ENCODE measurements at places on chromosomes 2 and 18.

- DNase-seq, result no peak
Observed at GRCh38 chr2:145851730-145852129, 1331.8 kb upstream of the ZEB2 start.

DNA sequence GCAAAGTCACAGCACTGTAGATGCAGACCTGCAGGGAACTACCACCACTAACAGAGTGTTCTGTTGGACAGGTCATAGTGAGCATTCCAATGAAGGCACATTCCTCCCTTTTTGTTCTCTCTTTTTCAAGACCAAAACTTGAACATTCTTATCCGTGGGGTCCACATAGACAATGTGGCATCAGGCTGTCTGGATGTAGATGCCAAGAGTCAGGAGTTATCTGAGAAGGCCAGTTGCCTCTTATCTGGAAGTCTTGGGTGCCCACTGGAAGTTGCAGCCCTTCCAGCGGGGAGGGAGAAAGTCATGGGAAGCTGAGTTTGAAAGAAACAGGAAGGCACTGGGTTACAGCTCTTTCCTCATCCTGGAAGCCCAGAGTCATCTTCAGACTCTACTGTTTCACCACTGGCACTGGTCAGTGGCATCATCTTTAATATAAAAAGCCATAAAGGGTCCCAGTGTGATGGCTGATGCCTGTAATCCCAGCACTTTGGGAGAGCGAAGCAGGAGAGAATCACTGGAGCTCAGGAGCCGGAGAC, 61.4 kb downstream of the FAM161A start:
- DNase-seq, result no peak

DNA sequence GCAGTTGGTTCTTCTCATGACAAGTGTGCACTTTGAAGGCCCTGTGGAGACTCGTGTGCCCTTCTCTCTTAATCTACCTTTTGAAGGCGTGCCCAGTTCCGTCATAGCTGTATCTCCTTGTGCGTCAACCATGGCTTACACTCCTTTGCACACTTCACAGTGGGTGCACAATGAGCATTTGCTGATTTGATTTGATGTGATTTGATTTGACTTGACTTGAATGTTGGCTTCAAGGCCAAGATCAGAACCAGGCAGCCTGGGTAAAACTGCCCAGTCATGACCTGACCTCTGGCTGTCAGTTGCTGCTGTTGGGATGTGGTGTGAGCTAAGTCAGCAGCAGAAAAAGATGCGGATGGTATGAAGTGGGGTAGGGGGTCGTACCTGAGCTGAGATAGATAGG, 670.3 kb upstream of the HS6ST1 start:
- DNase-seq, result no peak

DNA sequence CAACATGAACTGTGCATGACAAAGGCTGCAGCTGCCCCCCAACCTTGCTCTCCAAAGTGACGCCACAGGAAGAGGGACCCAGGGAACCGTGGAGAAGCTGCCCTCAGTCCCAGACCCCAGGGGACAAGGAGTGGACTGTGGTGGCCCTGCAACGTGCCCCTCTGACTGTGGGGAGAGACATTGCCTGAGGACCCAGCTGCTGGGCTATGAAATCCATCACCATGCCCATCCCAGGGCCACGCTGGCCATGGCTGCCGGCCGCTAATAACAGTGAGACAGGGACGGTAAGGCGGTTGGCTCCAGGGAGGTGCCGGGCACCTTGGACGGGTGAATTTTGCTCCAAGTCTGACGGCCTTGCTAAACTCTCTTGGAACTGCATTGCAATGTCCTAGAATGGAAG, 211.3 kb upstream of the HDAC4 start:
- DNase-seq, result no peak

- no peak for DNase-seq
Observed at GRCh38 chr2:238728330-238729260, 119.3 kb upstream of the TWIST2 start.

- DNase-seq, result no peak
Observed at GRCh38 chr2:104462731-104463130, 391.2 kb upstream of the POU3F3 start.

- DNase-seq, result no peak
Observed at GRCh38 chr2:13611939-13612338, 895.2 kb downstream of the TRIB2 start.

DNA sequence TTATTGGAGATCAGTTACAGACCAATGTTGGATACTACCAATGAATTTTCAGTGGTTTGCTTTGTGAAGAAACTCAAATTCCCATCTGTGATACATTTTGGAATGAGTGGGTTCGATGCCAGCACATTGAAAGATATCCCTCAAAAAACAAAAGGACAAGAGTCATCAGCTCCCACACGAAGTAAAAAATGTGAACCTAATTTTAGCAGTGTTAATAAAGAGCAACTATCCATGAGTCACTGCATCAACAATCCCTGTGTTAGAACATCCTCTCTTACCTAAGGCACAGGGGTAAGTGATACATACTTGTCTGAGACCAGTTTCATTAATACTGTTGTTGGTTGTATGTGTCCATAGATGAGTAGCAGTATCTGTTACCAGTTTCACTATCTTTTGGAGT, 551.8 kb upstream of the SOX11 start:
- no peak for DNase-seq

DNA sequence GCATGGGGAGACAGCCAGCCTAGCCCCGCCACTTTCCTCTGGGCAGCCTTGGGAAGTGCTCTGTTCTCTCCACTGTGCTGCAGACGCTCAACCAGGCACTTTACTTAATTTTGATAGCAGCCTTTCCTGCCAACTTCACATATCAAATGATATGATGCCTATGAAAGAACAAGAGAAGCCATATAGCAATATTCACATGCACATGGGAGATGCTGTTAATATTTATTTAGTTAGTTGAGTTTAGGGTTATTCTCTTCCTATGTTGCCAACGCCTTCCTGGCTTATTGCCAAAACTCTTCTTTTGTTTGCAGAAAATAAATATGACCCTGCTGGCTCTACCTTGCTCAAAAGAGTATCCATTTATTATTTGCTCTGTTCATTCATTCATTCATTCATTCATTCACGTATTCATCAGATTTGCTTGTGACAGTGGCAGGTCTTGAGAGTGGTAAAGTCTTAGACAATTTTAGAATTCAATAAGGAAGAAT, 99.3 kb downstream of the GATA6 start:
- no peak for DNase-seq

DNA sequence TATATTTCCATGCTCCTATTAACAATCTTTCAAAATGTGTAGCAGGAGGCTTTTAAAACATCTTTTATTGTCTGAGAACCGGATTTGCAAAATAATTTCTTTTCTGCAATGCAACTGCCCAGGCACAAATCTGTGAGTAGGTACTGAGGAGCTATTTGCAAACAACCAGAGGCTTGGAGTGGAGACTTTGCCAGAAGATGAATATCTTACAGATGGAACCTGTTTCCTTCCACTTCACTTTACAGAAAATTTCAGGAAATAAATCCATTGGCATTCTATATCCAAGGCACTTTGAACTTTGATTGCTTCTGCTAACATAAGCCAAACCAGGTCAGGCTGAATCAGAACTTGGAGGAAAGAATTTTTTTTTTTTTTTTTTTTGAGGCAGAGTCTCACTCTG, 237.4 kb upstream of the REV1 start:
- no peak for DNase-seq

- DNase-seq, result no peak
Observed at GRCh38 chr2:156907806-156908205, 349.7 kb upstream of the GALNT5 start.

DNA sequence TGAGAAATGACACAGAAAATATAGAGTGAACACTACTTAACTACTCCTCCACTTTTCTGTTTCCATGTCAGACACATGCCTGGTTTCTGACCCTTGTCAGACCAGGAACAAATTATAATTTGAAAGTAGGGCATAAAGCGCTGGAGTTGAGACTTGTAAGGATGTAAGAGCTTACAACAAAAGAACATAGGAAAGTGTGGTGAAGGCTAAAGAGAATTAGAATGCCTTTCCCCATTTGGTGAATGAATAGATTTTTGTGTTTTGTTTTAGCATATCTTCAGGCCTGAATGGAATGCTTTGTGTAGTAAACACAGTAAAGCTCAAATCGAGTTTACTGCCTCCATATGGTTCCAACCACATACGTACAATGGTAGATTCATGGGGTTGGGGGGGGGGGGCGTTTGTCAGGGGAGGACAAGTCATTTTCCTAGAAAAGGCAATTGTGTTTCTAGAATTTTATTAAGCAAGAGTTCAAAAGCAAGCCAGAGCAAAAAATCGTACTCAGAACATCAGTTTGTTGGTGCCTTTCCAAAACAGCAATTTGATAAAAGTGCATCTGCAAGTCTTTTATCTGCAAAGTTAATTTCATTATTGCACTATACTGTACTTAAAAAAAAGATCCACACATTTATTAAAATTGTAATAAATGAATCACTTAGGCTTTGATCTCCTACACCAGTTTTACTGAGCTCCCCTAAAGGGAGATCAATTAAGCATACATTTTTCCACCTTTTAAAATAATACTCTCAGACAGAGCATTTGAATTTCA, 30.9 kb downstream of the NRXN1 start:
- DNase-seq, result no peak

GRCh38 chr18:72530622-72531021, 13.5 kb downstream of the CBLN2 start:
- DNase-seq, result no peak

- no peak for DNase-seq
Observed at GRCh38 chr2:122481717-122482116, 726.3 kb downstream of the TSN start.

DNA sequence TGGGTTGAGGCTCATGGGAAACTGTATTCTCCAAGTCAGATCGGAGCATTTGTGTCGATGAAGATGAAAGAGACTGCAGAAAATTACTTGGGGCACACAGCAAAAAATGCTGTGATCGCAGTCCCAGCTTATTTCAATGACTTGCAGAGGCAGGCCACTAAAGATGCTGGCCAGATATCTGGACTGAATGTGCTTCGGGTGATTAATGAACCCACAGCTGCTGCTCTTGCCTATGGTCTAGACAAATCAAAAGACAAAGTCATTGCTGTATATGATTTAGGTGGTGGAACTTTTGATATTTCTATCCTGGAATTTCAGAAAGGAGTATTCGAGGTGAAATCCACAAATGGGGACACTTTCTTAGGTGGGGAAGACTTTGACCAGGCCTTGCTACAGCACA, 336.6 kb downstream of the PAX3 start:
- no peak for DNase-seq

GRCh38 chr2:148484066-148484465, 160.5 kb upstream of the EPC2 start:
- no peak for DNase-seq

DNA sequence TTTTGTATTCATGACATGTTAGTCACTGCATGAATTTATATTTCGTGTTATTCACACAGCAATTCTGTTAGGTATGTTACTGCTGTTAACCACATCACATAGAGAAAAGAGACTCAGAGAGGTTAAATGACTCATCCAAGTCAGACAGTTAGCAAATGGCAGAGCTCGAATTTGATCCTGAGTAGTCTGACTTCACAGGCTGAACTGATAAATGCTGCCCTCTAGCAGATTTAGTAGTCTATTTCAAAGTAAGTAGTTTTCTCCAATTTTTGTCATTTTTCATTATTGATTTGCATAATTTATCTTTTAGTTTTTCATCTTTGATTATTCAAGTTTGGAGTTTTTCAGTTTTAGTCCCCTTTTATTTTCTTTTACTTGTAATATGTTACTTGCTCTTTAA, 58.3 kb downstream of the WDR7 start:
- DNase-seq, result no peak

- DNase-seq, result no peak
Observed at GRCh38 chr2:220051716-220052115, 424.3 kb downstream of the SLC4A3 start.

- no peak for DNase-seq
Observed at GRCh38 chr2:64581777-64582539, 57.8 kb downstream of the AFTPH start.

DNA sequence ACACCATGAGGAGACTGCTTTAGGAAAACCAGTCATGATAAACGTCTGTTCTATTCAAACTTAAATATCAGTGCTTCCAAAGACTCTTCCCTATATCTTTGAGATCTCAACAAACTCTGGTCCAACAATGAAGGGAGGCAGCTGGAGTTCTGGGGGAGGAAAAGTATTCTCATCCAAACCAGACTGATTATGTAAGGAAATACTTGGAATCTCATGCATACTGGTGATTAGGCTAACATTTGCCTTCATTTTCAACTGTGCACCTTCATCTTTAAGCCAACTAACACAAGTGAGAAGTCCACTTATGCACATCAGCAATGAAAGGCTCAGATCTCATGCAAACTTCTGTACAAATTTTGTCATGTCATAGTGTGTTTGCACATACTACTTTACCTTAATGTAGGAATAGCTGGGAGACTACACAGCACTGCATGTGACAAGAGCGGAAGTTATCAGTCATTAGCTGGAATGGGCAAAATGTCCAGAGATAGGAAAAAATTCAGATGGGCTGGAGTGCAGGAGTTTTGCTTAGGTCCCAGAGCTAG, 67.5 kb upstream of the STK17B start:
- no peak for DNase-seq

DNA sequence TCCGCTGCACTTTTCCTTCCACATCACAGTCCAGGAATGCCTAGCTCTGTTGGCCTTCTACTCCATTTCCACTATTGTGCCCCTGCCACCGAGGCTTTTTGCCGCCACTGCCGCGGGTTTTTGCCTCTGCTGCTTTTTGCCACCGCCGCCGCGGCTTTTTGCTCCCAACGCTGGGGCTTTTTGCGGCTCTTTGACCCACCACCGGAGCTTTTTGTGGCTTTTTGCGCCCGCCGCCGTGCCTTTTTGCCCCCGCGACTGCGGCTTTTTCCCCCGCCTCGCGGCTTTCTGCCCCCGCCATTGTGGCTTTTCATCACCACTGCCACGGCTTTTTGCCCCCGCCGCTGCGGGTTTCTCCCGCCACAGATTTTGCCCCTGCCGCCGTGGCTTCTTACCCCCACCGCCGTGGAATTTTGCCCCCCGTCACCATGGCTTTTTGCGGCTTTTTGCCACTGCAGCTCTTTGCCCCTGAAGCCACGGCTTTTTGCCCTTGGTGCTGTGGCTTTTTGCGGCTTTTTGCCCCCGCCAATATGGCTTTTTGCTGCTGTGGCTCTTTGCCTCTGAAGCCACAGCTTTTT, 2798.7 kb upstream of the TEKT4 start:
- no peak for DNase-seq
